ENCODE measurements at places on chromosomes 4 and X. TPM values are rescaled to one million over a fixed set of nuclear protein-coding genes. Genes with fewer than 3 reads are reported as not detected.

Gene TIMM8A
- polyA plus RNA-seq: 22.0 TPM

Gene MAGEA2B
- polyA plus RNA-seq: not detected

Gene MAGEA1
- not detected for polyA plus RNA-seq

Gene NDST3
- polyA plus RNA-seq: 4.5 TPM

Gene TEX13D
- polyA plus RNA-seq: not detected

DNA sequence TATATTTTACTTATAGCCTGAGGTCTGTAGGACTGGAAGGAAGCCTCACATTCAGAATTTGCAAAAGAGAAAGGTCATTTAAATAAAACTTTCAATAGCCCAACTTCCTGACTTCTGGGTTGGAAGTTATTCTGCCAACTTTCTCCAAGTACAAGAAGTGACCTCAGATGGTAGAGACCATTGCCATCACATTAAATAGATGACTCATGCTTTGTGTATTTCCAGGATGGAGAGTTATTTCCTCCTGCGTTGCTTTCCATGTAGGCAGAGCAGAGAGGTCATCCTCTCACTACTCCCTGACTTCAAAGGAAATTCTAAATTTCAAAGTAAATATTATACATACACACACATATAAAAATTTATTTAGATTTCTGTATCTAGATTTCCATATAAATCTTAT, 73.0 kb upstream of the NR3C2 start:
- no peak for DNase-seq

DNA sequence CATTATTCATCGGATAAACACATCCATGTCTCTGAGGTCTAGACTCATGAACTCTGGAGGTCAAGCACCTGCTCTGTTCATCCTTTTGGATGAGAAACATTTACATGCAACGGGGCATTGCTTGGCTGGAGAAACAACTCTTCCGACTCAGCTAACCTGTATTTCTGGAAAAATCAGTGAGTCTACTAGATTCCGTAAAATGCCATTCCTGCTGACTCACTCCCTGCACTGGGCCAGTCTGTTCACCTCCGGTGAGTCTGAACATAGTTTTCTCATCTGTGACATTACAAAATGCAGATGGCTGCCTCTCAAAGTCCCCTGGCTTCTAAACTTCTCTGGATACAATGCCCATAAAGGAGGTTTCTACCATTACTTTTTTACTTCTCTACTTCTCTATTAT, 185.7 kb upstream of the HS3ST1 start:
- DNase-seq: peak; percentile 26

DNA sequence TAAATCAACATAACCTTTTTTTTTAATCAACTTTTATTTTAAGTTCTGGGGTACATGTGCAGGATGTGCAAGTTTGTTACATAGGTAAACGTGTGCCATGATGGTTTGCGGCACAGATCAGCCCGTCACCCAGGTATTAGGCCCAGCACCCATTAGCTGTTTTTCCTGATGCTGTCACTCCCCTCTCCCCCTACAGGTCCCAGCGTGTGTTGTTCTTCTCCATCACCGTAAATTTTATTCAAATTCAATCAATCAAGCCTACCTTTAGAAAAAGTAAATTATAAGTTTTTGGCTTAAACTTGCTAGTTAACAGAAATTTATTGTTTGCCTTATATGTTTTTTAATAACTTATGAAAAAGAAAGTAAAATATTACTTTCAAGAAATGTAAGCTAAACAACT, 25.9 kb downstream of the TIGD2 start:
- no peak for DNase-seq

DNA sequence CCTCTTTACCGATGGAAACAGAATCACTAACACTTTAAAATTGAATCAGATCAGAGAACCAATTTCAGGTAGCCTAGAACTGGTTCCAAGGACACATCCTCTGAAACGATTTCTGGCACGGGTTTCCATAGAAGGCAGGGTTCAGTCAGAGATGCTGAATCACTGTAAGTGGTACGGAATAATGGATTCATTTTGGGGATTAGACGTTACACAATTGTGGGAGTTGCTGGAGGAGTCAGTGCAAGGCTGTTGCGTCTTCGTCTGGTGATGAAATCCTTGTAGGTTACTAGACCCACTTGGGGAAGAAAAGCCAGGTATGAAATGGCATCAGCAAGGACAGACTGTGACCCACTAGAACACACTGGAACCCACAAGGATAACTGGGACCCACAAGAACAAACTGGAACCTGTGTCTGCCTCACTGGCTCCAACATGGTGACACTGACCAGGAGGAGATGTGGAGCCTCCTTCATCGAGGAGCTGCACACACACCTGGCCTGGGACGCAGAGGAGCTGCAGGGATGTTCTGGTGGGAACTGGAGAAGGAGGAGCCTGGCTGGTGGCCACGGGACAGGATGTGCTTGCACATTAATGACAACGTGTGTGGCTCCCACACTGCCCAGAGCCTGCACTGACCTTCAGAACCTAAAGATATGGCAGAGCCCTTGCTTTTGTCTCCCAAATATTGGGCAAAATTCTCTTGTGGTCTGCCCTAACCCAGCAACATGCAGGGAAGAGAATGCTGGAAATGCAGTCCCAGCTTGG, 105.1 kb downstream of the TRAPPC11 start:
- DNase-seq: no peak

DNA sequence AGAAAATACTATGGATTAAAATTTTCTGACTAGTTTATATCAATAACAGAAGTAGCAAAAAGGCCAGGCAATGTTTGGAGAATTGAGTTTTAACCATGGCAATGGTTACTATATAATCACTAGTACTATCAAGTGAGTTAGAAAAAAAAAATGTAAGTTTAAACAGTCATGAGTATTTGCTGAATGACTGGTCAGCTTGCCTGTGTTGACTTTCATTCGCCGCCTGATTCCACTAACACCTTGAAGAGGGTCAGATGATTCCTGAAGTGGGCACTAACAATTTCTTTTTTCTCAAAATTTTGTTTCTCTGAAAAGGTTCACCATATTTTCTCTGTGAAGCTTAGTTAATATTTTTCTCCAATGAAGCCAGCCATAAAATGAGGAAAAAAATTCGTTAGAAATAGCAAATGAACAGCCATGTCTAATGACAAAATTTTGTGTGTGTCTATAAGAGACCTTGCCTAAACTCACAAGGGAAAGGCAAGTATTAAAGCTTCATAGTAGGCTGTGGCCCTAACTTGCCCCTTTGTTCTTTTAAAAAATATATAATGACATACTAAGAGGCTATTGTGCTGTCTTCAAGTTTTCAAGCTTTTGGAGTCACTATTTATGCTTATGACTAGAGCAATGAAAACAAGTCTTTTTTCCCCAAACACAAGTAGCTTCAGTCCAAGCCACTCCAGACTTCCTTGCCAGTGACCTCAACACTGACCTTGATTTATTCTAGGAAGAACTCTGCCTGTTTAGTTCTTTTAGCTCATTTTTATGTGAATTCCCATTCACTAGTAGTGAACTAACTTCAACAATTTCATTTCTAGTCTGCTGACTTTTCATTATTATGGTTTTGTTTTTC, 18.4 kb upstream of the FHDC1 start:
- no peak for DNase-seq

DNA sequence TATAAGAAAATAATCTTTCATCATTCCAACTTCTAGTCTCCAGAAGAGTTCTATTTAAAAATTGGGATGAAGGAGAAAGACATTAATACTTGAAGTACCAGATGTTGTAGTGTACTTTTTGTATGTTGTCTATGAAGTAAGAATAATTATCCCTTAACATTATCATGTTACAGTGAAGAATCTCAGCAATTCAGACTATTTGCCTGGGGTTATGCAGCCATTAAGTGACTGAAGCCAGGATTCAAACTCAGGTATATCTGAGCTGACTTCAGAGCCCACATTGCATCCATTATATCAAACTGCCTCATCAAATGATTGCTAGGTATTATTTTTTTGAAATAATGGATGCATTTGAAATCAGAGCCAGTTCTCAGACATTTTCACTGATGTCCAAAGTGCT, 76.1 kb upstream of the FHDC1 start:
- peak; percentile 15 for DNase-seq

DNA sequence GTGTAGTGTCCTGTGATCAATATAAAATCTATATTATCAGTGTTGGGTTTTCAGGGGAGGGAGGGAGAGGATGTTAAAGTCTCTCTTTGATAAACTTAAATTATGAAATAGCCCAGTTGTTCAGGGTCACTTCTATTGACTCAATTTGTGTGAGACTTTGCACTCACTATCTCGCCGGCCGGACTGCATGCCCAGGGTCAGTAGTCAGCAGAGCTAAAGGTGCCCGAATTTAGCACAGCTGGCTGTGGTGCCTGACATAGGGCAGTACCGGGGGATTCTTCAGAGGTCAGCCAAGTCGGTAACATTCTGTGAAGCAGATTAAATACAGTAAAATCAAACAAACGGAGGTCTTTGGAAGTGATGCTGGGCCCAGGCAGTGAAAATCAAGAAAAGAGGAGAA, 19.2 kb downstream of the GABRQ start:
- DNase-seq: no peak

DNA sequence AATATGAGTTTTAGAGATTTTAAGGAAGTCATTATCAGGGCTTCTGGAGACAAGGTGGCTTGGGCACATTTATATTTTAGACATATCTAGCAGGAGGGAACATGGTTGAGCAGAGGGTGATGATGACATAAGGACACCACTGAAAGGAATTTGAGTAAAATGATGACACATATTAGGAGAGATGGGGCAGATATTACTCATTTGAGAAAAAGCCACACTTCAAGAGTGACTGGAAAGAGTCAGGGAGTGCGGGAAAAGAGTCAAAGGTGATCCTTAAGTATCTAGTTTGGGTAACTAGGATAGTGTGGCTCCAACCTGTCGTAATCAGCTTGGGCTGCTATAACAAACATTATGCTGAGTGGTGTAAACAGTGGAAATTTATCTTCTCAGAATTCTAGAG, 377.7 kb downstream of the PACRGL start:
- no peak for DNase-seq

GRCh38 chrX:69238887-69239231, 73.6 kb upstream of the PJA1 start:
- no peak for DNase-seq

- no peak for DNase-seq
These were observed 12.3 kb downstream of the ATP7A start for GRCh38 chrX:77922787-77923186.

DNA sequence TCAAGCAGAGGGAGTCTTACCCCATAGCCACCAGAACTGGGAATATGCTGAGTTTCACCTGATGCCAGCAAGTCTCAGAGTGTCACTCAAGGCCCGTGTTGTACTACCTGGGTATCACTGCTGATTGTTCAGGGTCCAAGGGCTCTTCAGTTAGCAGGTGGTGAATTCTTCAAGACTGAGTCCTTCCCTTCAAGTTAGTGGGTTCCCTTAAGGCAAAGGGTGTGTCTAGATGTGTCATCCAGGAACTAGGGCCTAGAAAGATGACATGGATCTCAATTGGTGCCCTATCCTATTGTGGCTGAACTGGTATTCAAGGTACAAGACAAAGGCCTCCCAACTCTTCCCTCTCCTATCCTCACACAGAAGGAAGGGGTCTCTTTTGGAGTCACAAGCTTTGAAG, 159.9 kb upstream of the DIPK2B start:
- DNase-seq: no peak

GRCh38 chr4:78601013-78601412, 49.4 kb downstream of the ANXA3 start:
- DNase-seq: no peak

DNA sequence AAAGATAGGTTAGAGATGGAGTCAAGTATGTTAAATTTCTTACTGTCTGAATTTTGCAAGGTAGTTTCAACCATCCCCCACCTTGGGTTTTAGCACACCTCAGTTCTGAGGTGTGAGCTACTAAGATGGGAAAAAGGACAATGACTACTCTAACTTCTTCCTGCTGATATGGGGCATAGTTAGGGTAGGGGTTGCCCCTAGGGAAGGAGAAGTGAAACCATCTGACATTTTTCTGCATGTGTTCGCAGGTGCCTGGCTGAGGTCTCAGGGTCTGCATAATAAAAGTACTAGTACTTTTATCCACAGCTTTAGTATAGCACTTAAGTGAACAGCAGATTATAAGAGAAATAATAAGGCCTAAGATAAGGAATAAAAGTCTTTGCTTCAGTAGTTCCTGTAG, 129.5 kb upstream of the CYSLTR1 start:
- DNase-seq: no peak

DNA sequence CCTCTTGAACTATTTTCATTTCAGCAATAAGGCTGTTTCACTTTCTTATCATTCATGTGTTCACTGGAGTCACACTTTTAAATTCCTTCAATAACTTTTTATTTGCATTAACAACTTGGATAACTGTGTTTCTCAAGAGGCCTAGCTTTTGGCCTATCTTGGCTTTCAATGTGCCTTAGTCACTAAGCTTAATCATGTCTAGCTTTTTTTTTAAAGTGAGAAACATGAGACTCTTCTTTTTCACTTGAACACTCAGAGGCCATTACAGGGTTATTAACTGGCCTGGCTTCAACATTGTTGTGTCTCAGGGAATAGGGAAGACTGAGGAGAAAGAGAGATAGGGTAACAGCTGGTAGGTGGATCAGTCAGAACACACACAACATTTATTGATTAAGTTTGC, 64.0 kb upstream of the VCX2 start:
- no peak for DNase-seq

GRCh38 chr4:72205831-72206230, 174.0 kb downstream of the NPFFR2 start:
- DNase-seq: no peak

- DNase-seq: no peak
These were observed 44.6 kb upstream of the GPR173 start for GRCh38 chrX:53004038-53004437.

DNA sequence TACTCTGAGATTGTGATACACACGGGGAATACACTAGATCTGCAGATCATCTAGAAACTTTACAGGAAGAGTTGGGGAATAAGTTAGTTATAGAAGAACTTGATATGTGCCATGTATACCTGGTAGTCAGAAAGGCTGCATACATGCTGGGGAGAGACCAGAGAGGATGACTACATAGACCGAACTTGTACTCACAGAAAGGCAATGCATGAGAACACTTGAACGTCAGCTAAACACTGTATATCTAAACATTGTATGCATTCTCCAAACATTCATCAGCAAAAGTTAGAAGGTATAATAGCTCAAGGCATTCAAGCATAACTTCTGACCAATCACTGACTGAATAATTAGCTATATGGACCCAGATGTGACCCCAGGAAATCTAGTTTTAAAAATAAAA, 78.0 kb upstream of the PDHA2 start:
- no peak for DNase-seq

GRCh38 chr4:180790471-180790870, 1452.7 kb upstream of the TENM3 start:
- no peak for DNase-seq

- DNase-seq: no peak
These were observed 35.7 kb upstream of the APLN start for GRCh38 chrX:129690435-129690834.

- DNase-seq: no peak
These were observed 102.4 kb upstream of the PLAC1 start for GRCh38 chrX:134760650-134761049.
